Tongue (tissue), 3 donors: ENCODE measurements at places on chromosomes 7 and 10. TPM values are rescaled to one million over a fixed set of nuclear protein-coding genes. Genes with fewer than 3 reads are reported as not detected.

ADCY1 gene
- 9.8 TPM for total RNA-seq

PROSER2 gene
- 8.6 TPM for total RNA-seq

MYL10 gene
- total RNA-seq = 20.9 TPM

PLA2G12B gene
- total RNA-seq = 0.31 TPM

FAM25G gene
- not detected for total RNA-seq
